ENCODE measurements at places on chromosomes 16 and 17. TPM values are rescaled to one million over a fixed set of nuclear protein-coding genes. Genes with fewer than 3 reads are reported as not detected.

GRCh38 chr17:59365383-59365981 is 34.0 kb downstream of the YPEL2 start:
- peak; percentile 28 for DNase-seq

The CDRT15L2 gene
- total RNA-seq, result not detected

The ASPA gene
- 0.27 TPM for total RNA-seq

The TMC6 gene
- 20.9 TPM for total RNA-seq

GRCh38 chr16:12532871-12533610 is 270.6 kb downstream of the CPPED1 start:
- DNase-seq, result no peak
